ENCODE measurements at places on chromosomes 5 and 9.
A peak's percentile ranks its signal among the peaks of the same experiment; 100 is the strongest.

- DNase-seq = no peak
These were observed 26.7 kb upstream of the IL33 start for GRCh38 chr9:6188906-6189305.

GRCh38 chr9:104927912-104928740, at the start of gene ABCA1:
TSS of gene ABCA1 (minus strand) at chr9:104928155. CDS start at chr9:104903679, 24,476 bp downstream.
- peak; percentile 83 for DNase-seq

GRCh38 chr9:2302606-2303005, 287.5 kb downstream of the SMARCA2 start:
- no peak for DNase-seq

DNA sequence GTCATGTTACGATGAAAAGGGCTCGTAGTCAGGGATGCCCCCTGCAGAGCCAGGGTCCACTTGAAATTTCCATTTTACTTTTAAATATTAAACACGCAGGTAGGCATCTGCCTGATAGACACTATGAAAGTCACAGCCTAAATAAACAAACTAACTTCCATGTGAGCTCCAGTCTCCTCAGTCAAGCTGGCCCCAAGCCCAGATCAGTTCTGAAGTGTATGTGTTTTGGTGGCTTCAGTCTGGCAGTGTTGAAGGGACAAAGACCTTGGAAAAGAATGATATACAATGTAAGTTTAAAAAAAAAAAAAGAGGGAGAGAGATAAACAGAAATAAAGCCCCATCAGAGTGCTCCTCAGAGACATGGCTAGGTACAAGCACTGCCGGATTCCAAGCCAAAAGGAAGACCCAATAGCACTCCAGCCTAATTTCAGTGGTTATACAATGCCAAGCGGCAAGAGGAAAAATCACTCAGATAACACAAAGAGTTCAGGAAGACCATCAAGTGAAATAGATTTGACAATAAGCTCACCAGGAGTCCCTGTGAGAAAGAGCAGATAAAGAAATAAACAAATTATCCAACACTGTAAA, 181.0 kb downstream of the BNC2 start:
- DNase-seq = no peak

DNA sequence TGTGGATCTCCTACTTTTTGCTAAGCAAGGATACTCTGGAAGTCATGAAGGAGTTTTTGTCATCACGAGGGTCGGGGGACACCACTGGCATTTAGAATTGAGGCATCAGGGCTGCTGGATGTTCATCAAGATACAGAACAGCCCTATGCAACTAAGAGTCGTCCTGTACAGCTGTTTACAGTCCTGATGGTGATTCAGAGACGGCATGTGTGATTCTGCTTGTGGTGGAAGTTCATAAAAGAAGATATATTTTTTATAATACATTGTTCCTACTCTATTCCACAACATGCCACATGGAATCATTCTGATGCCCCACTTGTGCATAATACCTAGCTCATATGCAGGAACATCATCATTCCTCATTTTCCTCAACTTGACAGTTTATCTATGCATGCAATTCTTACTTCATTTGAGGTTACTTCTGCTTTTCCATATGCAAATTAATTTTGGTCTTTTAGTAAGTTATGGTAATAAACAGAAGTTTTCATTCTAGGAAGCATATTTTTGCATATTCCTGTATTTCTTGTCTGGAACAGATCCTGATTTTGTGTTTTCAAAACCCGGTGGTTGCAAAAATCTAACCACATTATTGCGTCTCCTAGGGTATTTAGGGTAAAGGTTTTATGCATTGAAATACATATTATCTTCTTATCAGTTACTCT, 155.2 kb downstream of the ARHGEF28 start:
- DNase-seq = no peak

- DNase-seq = no peak
These were observed 15.6 kb upstream of the LVRN start for GRCh38 chr5:115946655-115947054.

DNA sequence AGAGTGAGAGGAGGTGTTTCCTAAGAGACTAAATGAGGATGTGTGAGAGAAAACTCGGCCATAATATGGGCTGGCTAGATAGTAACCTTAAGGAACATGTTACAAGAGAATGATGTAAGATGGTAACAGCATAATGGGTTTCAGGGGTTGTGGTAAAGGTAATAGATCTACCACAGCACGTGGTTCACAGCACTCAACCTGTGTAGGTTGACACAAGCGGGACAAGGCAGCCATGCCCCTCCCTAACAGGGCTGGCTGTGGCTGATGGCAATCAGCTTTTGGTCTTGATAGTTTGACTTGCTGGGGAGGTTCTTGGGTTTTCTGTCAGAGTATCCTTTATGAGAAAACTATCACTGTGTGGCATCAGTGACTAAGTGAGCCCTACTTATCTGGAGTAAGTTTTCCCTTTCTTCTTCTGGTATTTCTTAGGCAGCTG, 138.6 kb downstream of the TRIO start:
- DNase-seq = no peak

DNA sequence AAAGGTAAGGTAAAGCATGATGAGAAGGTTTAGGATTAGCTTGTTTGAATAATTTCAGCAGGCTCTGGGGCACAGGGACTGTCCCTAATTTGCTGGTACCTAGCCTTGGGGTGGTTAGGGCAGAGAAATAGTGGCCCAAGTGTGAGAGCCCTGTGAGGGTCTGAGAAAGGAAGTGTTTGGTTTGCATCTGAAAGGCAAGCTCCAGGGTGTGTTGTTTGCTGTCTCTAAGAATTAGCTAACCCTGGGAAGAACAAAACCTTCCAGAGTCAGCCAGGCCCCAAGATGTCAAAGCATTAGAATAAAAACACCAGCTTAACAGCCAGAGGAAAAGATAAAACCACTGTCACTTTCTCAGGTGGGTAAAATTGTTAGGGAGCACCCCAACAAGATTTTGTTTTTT, 31.0 kb downstream of the TMEM252 start:
- DNase-seq = no peak

- DNase-seq = no peak
These were observed 91.9 kb upstream of the OTULINL start for GRCh38 chr5:14489643-14490042.

GRCh38 chr5:65479527-65479926, 2.2 kb downstream of the ADAMTS6 start:
- DNase-seq = no peak

- DNase-seq = peak; percentile 87
These were observed 2.8 kb downstream of the PDLIM7 start for GRCh38 chr5:177494346-177495195.

GRCh38 chr9:121895358-121895757, 197.8 kb downstream of the TTLL11 start:
- DNase-seq = no peak

GRCh38 chr5:83513491-83513890, 41.9 kb downstream of the VCAN start:
- no peak for DNase-seq

GRCh38 chr5:113806250-113806649, 292.8 kb downstream of the YTHDC2 start:
- DNase-seq = no peak

GRCh38 chr9:133762488-133763271, 24.5 kb upstream of the SARDH start:
- DNase-seq = no peak

DNA sequence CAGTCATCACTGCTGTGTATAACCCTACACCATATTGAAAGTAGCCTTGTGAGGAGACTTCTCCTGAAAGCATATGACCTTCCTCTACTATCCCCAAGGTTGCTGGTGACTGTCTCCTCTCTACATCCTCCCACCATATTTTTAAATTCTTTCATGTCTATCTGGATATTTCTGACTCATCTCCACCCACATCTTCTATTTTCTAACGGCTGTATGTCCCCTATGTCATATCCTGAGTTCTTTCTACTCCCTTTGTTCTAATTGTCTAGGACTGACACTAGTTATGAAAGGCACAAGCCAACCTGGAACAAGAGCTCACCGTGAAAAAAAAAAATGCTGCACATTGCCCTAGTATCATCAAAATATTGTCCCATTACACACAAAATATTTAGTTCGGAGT, 218.3 kb upstream of the ZNF462 start:
- DNase-seq = no peak

GRCh38 chr9:749716-750115, 91.8 kb upstream of the DMRT1 start:
- no peak for DNase-seq

GRCh38 chr5:131491749-131492148, 143.3 kb downstream of the RAPGEF6 start:
- DNase-seq = no peak

Measured in H1 (cell line).